MCF 10A (cell line): ENCODE measurements at places on chromosomes 11 and 22. TPM values are rescaled to one million over a fixed set of nuclear protein-coding genes. Genes with fewer than 3 reads are reported as not detected.

The NLRP14 gene
- total RNA-seq: not detected in 2 replicates

The CEP57 gene
- total RNA-seq: 73.7 and 78.8 TPM in 2 replicates

The SAA4 gene
- not detected in 2 replicates for total RNA-seq

The SLC5A1 gene
- not detected in 2 replicates for total RNA-seq

DNA sequence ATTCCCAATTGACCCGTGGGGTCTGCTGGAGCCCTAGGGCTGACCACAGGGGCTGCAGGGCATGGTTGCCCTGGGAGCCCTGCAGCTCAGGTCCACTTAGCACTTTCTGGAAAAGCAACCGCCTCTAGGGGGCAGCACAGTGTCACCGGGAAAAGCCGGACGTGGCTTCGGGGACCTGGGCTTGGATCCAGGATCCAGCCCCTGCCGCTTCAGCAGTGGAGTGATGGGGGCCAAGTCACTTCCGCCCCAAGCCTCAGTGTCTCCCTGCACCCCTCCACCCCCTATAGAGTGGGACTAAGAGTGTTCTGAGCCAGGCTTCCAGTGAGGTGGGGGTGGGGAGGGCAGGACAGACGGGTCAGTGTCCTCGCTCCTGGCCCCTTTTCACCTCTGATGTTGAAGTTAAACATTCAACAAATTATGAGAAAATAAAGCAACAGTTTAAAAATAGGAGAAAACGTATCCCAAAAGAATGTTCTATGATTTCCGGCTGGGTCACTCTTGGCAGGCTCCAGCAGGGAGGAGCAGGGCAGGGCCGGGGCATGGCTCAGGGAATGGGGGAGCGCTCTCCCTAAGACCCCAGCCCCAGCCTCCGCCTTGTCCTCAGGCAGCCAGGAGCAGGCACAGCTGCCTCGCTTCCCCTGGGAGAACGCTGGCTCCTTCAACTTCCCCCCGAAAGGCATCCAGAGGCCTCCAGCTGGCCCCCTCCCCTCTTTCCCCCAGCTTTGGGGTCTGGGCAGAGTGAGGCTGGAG, 96.5 kb upstream of the FGF3 start:
- peak overlapping the region; percentile 42 for H3K4me3 ChIP-seq
- peak; percentile 70 for DNase-seq
- peaks cover 18% of the 10 kb centered on the region for H3K27me3 ChIP-seq

GRCh38 chr11:131530407-131530806, 160.0 kb downstream of the NTM start:
- no peaks in the 10 kb centered on the region for H3K27me3 ChIP-seq
- no peak overlapping the region for H3K4me3 ChIP-seq
- H3K27ac ChIP-seq: no peak overlapping the region
- no peak for DNase-seq

- no peaks in the 10 kb centered on the region for H3K4me1 ChIP-seq
Measured at GRCh38 chr11:134072844-134073243, 4.0 kb downstream of the JAM3 start.

GRCh38 chr11:2846056-2846455, 39.5 kb downstream of the CDKN1C start:
- peaks cover 17% of the 10 kb centered on the region for H3K4me1 ChIP-seq
- H3K36me3 ChIP-seq: peaks cover 7% of the 10 kb centered on the region
- peak; percentile 33 for DNase-seq
- H3K27ac ChIP-seq: no peak overlapping the region
- no peak overlapping the region for H3K4me3 ChIP-seq
- H3K27me3 ChIP-seq: no peaks in the 10 kb centered on the region

DNA sequence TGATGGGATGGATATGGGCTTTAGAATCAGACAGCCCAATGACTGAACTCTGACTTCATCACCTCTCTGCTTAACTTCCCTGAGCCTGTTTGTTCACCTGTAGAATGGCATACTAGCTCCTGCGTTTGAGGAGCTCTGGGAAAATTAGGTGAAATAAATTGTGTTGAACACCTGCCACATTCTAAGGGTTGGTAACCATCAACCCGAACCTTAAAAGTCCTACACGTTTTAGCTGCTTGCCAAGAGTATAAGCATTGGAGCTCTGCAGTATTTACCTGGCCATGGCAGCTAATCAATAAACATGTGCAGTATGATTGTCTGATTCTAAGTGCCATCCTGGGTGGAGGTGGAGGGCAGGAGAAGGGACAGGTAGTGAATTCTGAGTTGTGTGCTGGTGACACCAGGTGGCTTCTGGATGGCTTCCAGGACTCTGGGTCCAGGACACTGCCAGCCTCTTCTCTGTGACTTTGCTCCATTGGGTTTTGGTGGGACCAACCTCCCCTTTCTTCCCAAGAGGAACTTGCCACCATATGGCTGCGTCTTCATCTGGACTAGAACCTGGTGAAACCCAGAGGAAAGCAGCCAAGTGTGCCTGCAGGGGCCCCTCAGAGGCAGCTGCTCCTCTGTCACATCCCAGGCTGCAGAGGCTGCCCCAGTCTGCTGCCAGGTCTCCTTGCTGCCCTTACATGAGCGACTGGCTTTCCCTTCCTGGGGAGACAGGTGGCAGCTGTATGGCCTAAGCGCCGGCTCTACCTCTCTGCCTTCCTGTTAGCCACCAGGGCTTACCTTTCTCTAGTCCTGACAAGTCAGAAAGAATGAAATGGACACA, 85.6 kb downstream of the CACNG2 start:
- no peak overlapping the region for H3K4me3 ChIP-seq
- peaks cover 69% of the 10 kb centered on the region for H3K27me3 ChIP-seq
- DNase-seq: no peak
- no peaks in the 10 kb centered on the region for H3K36me3 ChIP-seq
- no peak overlapping the region for H3K27ac ChIP-seq
- no peaks in the 10 kb centered on the region for H3K4me1 ChIP-seq

DNA sequence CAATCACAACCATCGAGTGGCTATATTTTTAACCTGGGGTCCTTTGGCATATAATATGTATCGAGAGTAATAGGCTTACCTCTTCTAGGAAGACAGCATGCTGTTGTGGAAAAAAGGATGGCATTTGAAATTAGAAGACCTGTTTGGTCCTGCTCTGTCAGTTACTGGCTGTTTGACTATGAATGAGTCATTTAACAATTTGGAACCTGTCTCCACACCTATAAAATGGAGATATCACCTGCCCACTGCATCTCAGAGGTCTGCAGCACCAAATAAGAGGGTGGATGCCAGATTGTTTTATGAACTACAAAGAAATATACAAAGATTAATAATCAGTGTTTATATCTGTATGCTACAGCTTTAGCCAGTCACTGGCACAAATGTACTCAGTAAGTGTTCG, 60.8 kb downstream of the SLC25A17 start:
- H3K4me1 ChIP-seq: peaks cover 11% of the 10 kb centered on the region
- H3K27me3 ChIP-seq: no peaks in the 10 kb centered on the region
- H3K4me3 ChIP-seq: no peak overlapping the region
- no peak overlapping the region for H3K27ac ChIP-seq

DNA sequence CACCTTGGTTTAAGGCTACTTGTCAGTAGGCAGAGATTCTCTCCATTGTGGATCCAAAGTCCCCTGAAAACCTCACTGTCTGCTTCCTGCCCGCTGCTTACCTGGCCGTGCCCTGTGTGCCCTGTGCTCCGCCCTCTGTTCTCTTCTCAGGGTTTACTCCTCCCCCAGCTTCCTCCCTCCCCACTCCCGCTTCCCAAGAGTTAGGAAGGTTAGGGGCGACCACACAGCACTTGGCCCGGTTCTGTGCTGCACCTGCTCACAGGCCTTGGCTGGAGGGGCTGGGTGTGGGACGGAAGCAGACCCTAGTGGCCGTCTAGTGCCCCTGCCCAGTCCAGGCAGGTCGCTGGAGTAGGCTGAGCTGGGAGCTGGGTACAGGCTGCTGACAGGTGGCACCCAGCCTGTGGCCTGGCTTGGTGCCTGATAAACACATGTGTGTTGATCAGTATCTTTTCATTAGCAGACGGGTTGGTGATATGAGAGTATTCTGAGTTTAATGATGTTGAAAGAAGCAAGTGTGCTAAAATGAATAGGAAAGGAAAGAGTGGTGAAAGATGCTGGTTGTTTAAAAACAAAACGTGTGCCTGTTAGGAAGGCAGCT, 40.5 kb downstream of the GRAMD4 start:
- peaks cover 11% of the 10 kb centered on the region for H3K36me3 ChIP-seq
- DNase-seq: peak; percentile 58
- H3K27ac ChIP-seq: peak overlapping the region; percentile 61
- no peaks in the 10 kb centered on the region for H3K27me3 ChIP-seq
- peaks cover 22% of the 10 kb centered on the region for H3K4me1 ChIP-seq
- no peak overlapping the region for H3K4me3 ChIP-seq

DNA sequence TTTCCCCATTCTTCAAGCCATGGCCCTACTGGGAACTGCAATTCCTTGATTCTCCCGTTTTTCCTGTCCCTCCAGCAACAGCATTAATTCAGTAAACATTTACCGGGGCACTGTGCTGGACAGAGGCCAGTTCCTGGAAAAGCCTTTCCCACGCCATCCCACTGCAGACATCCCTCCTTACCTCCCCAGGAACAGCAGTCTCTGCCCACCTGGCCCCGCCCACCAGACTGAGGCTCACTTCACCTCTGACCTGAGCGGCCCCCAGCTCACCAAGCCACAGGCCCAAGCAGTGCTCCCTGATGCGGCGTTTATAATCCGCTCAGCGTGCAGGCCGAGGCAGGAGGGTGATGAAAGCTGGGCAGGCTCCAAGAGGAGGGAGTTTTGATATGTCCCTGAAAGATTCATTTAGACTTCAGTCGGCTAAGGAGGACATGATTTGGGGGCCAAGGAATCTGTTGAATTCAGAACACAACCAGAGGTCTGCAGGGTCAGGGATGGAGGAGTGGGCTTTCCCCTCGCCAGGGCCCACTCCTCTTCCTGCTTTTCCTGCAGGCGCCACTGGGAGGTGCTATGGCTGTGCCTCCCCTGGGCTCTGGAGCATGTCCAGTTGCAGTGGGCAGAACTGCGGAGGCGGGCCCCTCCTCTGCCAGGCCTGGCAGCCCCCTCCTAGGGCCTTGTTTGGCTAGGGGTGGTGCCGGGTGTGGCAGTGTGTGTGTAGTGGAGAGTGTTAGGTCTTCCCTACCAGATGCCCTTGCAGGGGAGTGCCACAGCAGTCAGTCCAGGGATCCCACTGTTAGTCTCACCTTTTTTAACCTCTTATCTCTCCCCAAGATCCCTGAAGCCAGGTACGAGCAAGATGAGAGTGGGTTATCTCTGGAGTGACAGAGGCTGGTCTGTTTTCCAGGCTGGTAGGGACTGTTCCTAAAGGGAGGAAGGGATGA, 1.4 kb upstream of the TAGLN start:
- no peak overlapping the region for H3K27ac ChIP-seq
- peaks cover 1% of the 10 kb centered on the region for H3K36me3 ChIP-seq
- no peak overlapping the region for H3K4me3 ChIP-seq

GRCh38 chr22:48432781-48433518, 1394.7 kb downstream of the BRD1 start:
- no peak overlapping the region for H3K4me3 ChIP-seq
- no peak for DNase-seq
- no peaks in the 10 kb centered on the region for H3K36me3 ChIP-seq
- no peaks in the 10 kb centered on the region for H3K27me3 ChIP-seq
- no peaks in the 10 kb centered on the region for H3K4me1 ChIP-seq

DNA sequence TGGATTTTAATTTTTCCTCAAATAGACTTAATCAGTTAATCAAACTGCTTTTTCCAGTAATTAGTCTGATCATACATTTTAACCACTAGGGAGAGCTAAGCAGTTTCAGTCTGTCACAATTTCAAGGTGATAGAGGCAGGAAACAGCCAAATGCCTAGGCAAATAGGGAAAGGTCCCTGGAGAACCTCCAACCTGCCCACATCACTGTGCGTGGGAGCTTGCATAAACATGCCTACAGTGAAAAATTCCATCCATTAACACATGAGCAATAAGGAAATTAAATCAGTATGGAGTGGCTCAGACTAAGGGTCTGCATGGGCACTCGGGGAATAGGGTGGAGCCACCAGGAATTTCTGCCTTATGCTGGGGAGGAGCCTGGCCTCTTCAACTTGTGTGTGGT, 74.6 kb downstream of the AASDHPPT start:
- peak; percentile 60 for DNase-seq
- H3K27me3 ChIP-seq: no peaks in the 10 kb centered on the region
- H3K4me1 ChIP-seq: peaks cover 13% of the 10 kb centered on the region
- H3K36me3 ChIP-seq: no peaks in the 10 kb centered on the region
- no peak overlapping the region for H3K27ac ChIP-seq
- peak overlapping the region; percentile 28 for H3K4me3 ChIP-seq

- no peak for DNase-seq
- no peak overlapping the region for H3K27ac ChIP-seq
- H3K27me3 ChIP-seq: no peaks in the 10 kb centered on the region
- no peaks in the 10 kb centered on the region for H3K4me1 ChIP-seq
Measured at GRCh38 chr22:31377612-31378011, 21.8 kb upstream of the DRG1 start.

- DNase-seq: no peak
- H3K4me3 ChIP-seq: no peak overlapping the region
- H3K4me1 ChIP-seq: peaks cover 5% of the 10 kb centered on the region
- H3K27ac ChIP-seq: no peak overlapping the region
Measured at GRCh38 chr11:9703280-9703679, 39.4 kb downstream of the SWAP70 start.

DNA sequence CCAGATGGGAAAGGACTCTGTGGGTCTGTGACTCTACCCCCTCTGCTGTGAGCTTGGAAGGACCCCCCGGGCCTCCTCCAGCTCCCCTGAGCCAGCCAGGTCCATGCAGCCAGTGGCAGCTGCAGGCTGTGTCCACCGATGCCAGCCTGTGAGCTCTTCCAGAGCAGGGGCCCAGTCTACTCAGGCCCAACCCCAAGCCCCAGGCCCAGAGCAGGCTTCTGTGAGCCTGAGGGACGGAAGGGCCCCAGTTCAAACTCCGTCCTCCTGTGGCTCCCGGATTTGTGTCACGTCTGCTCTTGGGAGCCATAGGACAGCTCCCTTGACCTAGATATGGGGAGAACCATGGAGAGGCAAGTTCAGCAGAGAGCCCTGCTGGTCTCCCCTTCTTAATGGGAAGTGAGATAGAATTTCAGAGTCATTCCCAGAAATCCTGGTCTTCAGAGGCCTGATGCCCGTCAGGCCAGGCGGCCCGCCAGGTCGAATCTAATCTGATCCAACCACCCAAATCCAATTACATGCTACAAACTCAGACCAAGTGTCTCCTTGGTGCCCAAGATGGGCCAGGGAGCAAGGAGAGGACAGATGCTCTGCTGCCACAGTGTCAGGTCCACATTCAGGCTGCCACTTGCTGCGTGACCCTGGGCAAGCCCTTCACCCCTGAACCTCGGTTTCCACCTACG, 75.1 kb downstream of the SCUBE1 start:
- peaks cover 12% of the 10 kb centered on the region for H3K4me1 ChIP-seq
- no peak overlapping the region for H3K27ac ChIP-seq
- no peak for DNase-seq
- peaks cover 49% of the 10 kb centered on the region for H3K27me3 ChIP-seq

GRCh38 chr11:112478806-112479205, 218.1 kb upstream of the PLET1 start:
- H3K4me3 ChIP-seq: no peak overlapping the region
- H3K36me3 ChIP-seq: no peaks in the 10 kb centered on the region
- no peak for DNase-seq
- no peak overlapping the region for H3K27ac ChIP-seq

GRCh38 chr22:20565079-20565734, 57.8 kb downstream of the MED15 start:
- peaks cover 98% of the 10 kb centered on the region for H3K36me3 ChIP-seq
- no peak overlapping the region for H3K27ac ChIP-seq
- no peak overlapping the region for H3K4me3 ChIP-seq
